ENCODE measurements at places on chromosomes 3 and 15. TPM values are rescaled to one million over a fixed set of nuclear protein-coding genes. Genes with fewer than 3 reads are reported as not detected.

Gene CLASP2
- 1,298 TPM for total RNA-seq

Gene TEX55
- total RNA-seq = not detected

Gene GADL1
- 2.8 TPM for total RNA-seq

Gene NCKIPSD
- 18.5 TPM for total RNA-seq

Gene MESP1
- total RNA-seq = 2.2 TPM

Gene SELENOT
- total RNA-seq = 71.4 TPM

Gene GPR149
- 1.9 TPM for total RNA-seq

Gene LRRIQ4
- 0.63 TPM for total RNA-seq

Gene ANKUB1
- 0.63 TPM for total RNA-seq

Gene CLDN1
- 2.5 TPM for total RNA-seq

Gene FAM131A
- 62.6 TPM for total RNA-seq

Gene SERINC4
- total RNA-seq = not detected

Gene RTP4
- not detected for total RNA-seq

Gene ADGRG7
- total RNA-seq = not detected

Gene CRYGS
- 7.2 TPM for total RNA-seq

Gene DUOX1
- total RNA-seq = not detected

Gene ITIH1
- total RNA-seq = not detected

Gene BTLA
- total RNA-seq = 0.31 TPM

Gene SLC22A14
- total RNA-seq = 1.3 TPM

Gene ILDR1
- total RNA-seq = not detected

Gene TMEM39A
- total RNA-seq = 36.0 TPM

Gene MFN1
- 156 TPM for total RNA-seq

Gene LRRC15
- not detected for total RNA-seq

Gene EXD1
- 0.63 TPM for total RNA-seq

Gene BCL2A1
- not detected for total RNA-seq

Gene ABTB1
- total RNA-seq = 16.6 TPM

Gene ZPLD1
- total RNA-seq = not detected

Measured in parietal lobe (tissue), 2 donors.